Smooth muscle cell of the brain vasculature (primary cell): ENCODE measurements at places on chromosomes 5 and 9.
A peak's percentile ranks its signal among the peaks of the same experiment; 100 is the strongest.

DNA sequence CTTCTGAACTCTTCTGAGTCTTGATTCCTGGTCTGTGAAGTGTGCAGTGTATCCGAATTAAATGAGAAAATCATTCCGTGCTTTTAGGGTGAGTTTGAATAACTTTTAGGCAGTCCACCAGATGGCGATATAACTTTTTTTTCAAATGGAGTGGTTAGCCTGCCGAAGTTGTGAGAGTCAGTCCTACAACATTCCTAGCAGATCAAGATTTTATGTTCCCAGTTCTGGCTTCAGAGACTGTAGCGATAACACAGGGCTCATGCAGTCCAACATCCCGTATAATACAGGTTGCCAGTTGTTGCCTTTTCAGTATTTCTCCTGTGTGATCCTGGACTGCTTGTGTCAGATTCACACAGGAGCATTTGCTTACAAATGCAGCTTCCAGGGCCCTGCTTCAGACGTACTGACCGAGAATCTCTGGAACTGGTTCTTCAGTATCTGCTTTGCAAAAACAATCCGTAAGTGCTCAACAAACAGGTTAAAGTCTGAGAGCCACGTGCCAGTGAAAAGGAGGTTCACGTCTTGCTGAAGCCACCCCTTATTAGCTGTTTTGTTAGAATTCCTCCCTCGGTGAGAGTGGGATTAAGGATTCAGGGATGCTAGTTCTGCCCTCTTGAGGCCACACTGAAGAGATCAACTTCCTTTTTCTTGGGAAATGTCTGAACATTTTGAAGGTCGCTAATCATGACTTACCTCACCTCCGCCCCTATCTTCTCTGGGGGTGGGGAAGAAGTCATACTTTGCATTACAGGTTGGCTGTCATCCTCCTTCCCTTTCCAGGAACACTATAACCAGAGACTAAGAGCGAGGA, 22.8 kb downstream of the SMIM3 start:
- peak; percentile 50 for DNase-seq

GRCh38 chr5:51997949-51998348, 614.7 kb downstream of the ISL1 start:
- DNase-seq: no peak

DNA sequence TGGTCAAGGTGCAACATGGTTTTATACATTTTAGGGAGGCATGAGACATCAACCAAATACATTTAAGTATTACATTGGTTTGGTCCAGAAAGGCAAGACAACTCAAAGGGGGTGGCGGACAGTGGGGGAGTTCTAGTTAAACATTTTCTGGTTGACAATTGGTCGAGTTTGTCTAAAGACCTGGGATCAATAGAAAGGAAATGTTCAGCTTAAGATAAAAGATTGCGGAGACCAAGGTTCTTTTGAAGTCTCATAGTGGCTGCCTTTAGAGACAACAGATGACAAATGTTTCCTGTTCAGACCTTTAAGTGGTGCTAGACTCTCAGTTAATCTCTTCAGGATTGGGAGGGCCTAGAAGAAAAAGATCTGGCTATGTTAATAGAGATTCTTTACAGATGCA, 47.7 kb upstream of the TTC39B start:
- no peak for DNase-seq

DNA sequence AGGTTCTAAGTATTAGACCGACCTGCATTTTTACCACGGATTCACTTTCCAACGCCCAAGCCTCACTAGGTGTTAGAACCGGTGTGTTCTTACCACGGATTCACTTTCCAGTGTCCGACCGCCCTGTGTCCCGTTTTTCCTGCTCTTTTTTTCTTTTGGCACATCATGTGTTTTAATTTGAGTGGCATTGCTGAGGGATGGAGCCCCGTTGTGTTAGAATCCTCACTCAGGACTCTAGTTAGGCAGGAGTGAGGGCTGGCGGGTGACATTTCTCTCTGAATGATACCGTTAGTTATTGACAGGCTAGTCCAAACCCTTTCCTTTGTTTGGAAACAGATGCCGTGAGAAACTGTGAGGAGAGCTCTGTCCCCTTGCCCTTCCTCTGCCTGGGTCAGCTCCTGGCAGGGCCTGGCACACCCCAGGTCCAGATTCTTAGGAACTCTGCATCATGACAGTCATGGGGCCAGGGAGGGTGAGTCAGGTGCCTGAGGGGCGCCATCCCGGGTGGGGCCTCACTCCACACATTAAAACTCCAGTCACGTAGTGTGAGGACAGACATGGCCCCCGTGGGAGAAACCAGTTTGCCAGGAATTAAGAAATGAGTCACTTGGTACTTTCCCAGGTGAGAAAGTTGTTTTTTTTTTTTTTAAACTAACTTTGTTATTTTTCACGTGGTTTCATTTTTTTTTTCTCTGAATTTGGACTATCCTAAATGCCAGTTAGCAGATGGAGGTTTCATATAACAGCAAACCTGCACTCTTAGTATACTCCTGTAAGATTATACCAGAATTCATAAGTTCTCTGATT, 15.8 kb downstream of the EXOC3 start:
- no peak for DNase-seq

DNA sequence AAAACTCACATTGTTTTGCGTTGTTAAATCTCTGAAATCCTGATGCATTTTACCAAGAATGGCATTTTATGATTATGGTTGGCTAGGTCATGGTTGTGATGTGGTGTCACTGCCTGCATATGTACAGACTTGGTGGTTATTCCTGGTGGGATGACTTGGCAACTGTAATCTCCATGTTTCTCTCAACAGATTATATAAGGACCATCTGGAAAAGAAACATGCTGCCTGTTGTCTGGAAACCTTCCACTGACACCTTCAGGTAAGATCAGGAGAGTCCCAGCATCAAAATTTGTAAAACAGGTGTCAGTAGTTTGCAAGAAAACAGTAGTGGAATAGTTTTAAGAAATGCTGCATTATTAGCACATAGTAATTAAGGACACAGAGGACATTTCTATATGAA, 3.0 kb upstream of the ACER2 start:
- DNase-seq: no peak

- DNase-seq: no peak
Observed at GRCh38 chr9:126461608-126462007, 135.0 kb downstream of the MVB12B start.

DNA sequence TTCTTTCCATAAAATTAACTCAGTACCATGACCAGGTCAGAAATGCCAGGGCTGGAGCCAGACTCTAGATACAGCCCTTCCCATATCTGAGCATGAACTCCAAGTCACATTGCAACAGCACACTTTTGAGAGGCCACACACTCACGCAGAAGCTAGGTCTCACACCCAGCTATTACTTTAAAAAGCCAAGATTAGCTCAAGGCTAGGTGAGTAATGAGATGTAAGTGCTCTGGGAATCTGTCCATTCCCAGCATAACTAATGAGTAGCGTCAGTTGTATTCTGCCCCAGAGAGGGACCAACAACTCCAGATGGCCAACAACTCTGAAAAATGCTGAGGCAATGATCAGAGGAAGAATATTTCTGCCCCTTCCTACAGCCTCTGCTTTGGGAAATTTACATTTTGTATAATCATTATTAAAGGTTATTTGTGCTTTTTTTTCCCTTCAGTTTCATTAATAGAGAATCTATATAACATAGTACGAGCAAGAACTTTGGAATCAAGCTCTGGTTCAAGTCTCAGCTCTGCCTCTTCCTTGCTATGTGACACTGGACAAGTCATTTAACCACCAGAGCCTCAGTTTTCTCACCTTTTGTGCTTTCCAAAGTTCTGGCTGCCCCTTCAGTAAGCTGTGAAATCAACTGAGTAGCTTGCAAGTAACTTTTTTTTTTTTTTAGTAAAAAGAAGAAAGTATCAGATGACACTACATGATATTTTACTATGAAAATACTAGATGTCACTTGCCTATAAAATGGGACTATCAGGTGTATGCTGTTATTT, 118.3 kb downstream of the NR6A1 start:
- no peak for DNase-seq
